ENCODE measurements at places on chromosomes 5 and 9.

DNA sequence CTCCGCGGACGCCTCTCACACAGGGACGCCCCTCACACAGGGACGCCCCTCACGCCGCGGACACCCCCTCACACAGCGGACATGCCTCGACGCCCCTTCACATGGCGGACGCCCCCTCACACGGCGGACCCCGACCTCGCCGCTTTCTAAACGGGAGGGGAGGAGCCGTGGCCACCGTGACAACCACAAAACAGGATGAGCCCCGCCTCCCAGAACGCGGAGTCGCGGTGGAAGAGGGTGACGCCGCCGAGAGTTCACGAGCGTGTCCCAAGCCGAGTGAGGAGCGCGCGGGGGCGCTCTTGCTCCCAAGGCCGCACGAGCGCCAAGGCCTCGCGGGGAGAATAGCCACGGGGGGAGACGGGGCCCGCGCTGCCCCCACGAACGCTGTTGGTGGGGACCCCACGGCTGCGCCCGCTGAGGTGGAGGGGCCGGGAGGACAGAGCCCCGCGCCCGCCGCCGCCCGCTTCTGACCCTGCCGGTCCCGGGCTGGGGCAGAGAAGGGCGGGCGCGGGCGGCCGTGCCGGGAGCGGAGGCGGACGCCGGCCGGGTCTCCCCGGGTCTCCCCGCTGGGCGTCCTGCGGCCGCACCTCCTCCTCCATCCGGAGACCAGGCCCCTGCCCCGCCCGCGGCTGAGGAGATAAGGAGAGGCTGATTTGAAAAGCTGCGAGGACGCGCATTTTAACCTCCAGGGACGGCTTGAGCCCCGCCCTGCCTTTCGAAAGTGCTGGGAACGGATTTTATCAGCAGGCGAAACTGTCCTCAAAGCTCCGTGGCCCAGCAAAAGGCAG lies 3.9 kb upstream of the NKD2 start:
- DNase-seq: peak; percentile 56

GRCh38 chr9:126624912-126625311 lies 11.2 kb downstream of the LMX1B start:
- DNase-seq: no peak

DNA sequence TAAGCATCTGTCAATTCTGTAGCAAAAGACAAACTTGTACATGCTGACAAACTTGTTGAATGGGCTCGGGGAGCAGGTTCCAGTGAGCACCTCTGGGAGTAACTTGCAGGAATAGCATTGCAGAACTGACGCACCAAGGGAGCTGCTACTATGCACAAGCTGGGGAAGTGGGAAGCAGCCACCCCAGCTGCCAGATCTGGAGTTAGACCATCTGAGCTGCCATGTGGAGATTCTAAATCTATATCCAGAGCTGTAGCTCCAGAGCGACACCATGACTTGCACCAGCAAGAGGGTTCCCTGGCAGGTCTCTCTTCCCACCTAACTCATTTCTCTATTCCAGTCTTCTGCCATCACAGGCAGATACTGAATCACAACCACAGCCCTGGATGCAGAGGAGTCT lies 346.0 kb upstream of the PANK3 start:
- DNase-seq: no peak

DNA sequence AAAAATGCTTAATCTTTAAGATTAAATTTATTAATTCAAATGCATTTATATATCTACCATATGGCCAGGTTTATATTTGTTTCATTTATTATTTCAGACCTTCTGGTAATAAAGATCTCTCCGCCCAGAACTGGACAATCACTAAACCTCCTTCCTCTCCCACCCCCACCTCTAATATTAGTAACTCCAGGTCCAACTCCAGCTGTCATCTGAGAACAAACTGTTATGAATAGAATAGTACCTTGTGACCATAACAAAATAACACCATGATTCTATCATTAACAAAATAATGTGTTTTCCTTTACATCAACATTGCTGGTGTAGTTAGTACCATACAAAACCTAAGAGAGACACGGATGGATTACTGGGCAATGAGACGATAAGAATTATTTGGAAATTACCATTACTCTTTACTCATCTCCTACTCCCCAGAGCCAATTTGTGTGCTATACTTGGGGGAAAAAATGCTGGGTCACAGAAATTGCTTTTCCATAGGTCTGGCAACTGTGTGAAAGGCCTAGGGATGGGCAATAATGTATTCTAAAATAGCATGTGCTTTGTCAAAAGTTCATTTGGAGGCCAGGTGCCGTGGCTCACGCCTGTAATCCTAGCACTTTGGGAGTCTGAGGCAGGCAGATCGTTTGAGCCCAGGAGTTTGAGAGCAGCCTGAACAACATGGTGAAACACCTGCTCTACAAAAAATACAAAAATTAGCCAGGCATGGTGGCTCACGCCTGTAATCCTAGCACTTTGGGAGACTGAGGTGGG lies 186.1 kb downstream of the ENC1 start:
- DNase-seq: no peak

- no peak for DNase-seq
Observed at GRCh38 chr5:34806532-34806931, 32.4 kb upstream of the TTC23L start.

GRCh38 chr5:180389252-180390101 lies 36.3 kb upstream of the GFPT2 start:
- no peak for DNase-seq

- peak; percentile 62 for DNase-seq
Observed at GRCh38 chr5:131382407-131383395, 118.8 kb downstream of the CDC42SE2 start.

DNA sequence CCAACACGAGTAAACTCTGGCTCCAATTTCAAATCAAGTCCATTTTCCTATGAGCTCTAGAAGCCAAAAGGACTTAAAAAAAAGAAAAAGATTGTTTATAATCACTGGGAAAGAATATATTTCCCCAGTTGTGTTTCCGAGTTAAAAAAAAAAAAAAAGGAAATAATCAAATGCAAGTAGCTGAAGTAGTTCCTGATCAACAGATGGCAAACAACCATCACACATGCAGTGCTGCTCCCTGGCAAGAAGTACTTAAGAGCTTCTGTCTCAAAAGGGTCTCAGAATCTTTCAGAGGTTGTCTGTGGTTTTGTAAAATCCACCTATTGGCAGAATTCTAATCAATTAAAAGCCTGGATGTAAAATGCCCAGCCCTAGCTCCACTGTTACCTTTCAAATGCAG lies 387.9 kb downstream of the RAB3C start:
- no peak for DNase-seq

DNA sequence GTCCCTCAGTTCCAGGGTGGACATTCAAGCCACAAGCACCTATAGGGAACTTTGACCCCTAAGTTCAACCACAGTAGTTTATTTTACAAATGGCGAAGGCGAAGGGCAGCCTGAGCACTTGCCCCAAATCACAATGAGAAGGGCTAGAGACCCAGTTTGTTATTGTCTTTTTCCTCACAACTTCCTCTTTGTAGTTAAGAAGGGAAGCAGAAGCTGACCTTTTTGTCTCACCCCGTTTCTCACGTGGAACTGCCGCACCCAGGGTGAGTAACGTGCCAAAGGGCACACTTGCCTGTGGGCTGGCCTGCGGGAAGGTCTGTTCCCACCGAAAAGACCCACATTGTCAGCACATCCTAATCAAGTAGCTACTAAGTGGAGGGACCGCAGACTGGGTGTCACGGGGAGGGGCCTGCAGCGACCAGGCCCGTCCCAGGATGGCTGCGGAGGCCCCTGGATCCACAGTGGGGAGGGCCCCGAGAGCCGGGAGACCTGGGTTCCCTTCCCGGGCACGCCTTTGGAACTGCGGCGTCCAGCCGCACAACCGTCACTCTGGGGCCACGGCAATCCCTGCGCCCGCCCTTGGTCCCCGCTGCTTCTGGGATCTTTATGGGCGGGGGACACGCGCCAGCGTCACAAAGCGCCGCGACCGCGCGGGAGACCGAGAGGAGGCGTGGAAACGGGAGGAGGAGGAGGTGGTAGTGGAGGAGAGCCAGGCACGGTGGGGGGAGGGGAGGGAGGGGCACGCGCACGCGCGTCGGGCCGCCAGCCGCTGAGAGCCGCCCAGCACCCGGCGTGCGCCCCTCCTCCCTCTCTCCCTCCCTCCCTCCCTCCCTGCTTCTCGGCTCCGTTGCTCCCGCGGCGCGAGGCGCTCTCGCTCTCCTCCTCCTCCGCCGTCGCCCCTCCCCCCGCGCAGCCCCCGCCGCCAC lies at the start of gene UBE2R2:
TSS of gene UBE2R2 (plus strand) at position 834 of the 926 bp plus-strand sequence. CDS start 598 bp downstream, outside the sequence.
- DNase-seq: peak; percentile 99

DNA sequence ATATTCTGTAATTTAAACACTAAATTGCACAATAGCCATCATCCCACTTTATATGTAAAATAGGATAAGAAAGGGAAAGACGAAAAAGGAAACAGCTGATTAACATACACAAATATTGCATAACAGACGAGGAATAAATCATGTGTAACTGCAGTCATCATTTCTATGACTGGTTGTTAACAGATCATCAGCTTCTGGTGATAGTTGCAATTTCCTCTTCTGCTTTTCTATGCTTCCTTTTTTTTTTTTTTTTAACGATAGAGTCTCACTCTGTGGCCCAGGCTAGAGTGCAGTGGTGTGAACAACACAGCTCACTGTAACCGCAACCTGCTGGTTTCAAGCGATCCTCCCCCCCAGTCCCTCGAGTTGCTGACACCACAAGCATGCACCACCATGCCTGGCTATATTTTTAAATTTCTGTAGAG lies 22.5 kb upstream of the JAKMIP2 start:
- peak; percentile 91 for DNase-seq

DNA sequence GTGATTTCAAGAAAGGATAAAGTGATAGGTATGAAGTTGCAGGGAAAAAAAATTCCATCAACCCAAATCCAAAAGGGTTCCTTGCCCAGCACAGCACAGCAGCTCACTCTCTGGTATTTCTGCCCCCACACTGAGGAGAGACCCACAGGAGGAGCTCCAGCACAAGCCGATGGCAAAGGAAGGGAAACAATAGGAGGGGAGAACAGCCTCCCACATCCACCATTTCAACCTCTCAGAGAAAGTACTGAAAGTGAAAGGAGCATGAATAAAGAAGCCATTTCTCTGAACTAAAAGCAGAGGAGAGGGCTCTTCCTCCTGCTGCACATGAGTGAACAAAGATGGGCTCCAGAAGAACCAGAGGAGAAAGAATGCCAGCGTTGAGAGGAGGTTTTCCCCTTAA lies 54.9 kb upstream of the ZSWIM6 start:
- peak; percentile 65 for DNase-seq

DNA sequence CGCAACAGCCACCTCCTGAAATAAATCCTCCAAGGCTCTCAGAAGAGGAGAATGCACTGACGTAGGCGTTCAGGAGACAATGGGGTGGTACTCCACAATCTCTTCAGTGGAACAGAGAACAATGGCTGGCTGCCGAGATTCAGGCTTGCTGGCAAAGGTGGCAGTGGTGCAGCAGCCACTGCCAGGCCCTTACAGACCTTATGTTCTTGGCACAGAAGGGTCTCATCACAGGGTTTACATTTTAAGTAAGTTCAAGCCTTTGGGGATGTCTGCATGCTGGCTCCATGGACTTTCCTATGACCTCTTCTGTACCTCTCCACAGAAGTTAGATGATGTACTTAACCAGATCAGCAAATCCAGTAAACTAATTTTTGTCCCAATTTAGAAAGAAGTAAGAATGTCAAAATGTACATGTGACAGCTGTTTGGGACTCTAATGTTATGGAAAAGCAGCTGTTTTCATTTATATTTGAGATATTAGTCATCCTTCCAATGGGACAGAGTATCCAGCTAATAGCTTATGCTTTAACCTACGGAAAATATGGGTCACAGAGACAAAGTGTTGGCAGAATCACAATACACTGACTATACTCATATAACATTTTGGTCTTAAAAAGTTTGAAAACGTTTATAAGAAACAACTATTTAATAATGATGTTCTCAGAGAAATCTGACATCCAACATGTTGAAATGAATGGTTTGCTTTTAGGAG lies 180.9 kb downstream of the MAPKAP1 start:
- no peak for DNase-seq

DNA sequence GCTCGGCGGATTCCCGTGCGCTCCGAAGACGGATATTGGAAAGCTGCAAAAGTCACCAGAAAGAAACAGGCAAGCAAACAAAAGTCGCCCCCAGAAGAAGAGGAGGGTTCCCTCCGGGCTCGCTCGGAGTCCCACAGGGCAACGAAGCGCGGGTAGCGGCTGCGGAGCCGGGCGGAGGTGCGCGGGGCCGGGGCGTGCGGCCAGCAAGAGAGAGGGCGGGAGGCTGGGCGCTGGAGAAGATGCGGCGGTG lies at the start of gene FBN2:
TSS of gene FBN2 (minus strand) at position 246 of the 250 bp plus-strand sequence. CDS start 642 bp downstream, outside the sequence.
- no peak for DNase-seq

- no peak for DNase-seq
Observed at GRCh38 chr5:148909766-148910165, 83.4 kb downstream of the ADRB2 start.

DNA sequence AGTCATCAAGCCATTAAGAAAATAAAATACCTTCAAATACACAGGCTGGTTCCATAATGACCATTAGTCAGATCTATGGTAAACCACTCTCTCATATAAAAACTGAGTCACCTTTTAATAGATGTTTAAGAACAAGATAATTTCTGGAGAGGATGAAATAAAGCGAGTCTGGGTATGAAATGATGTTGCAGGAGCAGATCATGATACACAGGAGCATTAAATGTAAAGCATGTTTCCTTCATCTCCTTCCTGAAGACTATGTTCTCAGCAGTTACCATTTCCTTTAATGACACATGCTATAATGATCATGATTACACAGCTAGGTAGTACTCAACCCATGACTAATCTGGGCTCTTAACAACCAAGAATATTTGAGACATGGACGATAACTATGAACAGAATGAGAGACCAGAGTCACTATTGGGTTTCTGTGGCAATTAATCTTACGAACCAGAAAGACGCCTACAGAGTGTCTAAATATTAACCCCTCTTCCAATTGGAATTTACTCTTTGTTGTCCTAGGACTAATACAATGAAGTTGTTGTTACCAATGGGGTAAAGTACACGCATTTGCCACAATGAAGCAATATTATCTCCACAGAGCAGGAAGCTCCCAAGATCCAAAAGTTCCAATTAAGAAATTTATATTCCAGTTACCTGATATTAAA lies 105.6 kb downstream of the NR6A1 start:
- DNase-seq: no peak

GRCh38 chr5:54146916-54147315 lies 163.5 kb downstream of the ARL15 start:
- DNase-seq: no peak

GRCh38 chr9:6440405-6440804 lies 27.4 kb downstream of the UHRF2 start:
- DNase-seq: no peak

- no peak for DNase-seq
Observed at GRCh38 chr5:893137-893506, 438 bp downstream of the TRIP13 start.

- no peak for DNase-seq
Observed at GRCh38 chr9:135612981-135613910, 26.1 kb downstream of the GLT6D1 start.

DNA sequence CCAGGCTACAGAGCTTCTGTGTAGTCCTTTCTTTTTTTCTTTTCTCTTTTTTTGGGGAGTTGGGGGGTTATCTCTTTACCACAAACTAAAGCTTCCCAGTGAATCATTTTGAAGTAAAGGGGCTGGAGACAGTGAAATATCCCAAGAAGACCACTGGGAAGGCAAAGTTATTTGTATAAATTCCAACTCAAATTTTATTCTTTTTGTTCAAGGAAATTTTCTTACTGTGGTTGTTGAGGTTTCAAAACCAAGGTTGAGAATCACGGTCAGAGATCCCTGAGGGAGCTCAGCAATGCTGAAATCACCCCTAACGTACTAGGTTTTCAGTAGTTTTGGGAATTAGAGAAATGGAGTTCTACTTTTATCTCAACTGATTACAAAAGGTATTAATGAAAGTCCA lies 175.7 kb downstream of the ARHGEF28 start:
- DNase-seq: no peak
